ENCODE measurements at places on chromosomes 16 and 17.

GRCh38 chr16:12930881-12931280 lies 29.5 kb downstream of the SHISA9 start:
- DNase-seq, result no peak

GRCh38 chr17:56111706-56112485 lies 41.4 kb upstream of the ANKFN1 start:
- no peak for DNase-seq

DNA sequence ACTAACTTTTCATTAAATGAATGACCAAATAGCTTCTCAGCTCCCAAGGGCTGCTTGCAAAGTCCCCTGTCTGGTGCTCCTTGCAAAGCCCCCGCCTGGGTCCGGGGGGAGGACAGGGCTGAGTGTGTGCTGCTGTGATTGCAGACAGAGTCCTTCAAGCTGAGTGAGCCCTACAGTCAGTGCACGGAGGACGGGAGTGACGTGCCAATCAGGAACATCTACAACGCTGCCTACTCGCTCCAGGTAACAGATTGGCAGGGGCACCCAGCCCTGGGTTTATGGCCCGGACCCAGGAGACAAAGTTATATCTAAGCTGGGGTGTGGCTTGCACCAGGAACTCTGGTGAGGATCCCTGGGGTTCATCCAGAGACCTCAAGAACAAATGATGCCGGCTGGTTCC lies 27.1 kb downstream of the SCNN1G start:
- DNase-seq, result no peak

DNA sequence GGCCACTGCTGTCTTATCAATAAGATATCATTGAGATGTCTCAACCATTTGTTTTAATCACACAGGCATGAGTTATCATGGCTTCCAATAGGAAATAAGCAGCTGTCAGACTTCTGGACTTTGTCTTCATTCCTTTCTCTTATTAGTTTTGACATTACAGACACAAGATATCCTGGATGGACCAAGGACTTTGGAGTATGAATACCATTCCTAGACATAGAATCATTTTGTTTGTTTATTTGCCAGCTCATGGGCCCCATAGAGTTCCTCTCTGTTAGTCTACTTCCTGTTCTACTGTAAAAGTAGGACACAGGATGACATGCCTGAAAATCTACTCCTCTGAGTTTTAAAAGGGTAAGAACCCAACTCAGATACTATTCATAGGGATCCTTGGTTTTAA lies 77.7 kb upstream of the KCNJ16 start:
- DNase-seq, result no peak

- DNase-seq, result no peak
Observed at GRCh38 chr16:77849646-77850258, 61.4 kb downstream of the VAT1L start.

DNA sequence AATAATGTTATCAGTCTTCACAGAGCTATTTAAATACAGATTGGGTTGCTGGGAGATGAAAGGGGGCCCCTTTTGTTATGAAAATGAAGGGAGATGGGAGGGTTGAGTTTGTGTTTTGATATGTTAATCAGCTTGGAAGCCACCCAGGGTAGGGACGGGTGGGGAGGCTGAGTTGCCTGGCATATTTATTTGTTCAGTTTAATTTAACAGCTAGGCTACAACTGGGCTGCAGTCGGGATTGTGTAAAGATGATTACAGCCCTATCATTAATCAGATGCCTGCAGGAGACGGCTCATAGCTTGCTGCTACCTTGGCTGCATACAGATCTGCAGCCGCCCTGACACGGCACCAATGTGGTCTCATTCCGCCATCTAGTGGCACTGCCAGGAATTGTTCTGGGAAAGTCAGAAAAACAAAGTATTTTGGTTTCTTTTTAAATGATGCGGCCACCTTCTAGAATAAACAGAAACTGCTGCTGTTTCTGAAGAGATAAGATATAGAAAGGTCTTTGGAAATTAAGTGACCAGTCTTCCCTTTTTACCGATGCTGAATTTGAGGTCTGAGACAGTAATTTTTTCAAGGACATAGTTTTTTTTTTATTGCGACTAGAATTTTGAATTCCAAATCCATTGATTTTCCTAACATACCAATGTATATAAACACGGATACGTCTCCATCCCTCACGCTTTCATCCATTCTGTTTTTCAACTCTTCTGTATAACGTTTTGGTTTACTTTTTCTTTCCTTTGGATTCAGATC lies 458.0 kb upstream of the ASIC2 start:
- DNase-seq, result peak; percentile 81

DNA sequence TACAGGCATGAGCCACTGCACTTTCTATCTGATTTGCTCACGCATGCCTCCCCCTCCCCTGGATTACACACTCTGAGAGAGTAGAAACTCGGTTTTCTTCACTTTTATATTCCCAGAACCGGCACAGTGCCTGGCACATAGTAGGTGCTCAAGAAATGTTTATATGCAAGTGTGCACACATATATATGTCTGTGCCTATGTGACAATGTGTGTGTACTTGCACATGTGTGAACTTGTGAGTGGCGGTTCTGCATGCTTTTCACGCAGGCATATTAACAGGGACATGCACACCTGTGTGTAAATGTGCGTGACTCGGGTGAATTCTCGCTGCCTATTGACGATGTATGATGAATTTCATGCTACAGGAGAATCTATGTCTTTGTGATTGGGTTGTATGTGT lies 22.1 kb upstream of the IL21R start:
- DNase-seq, result no peak

- no peak for DNase-seq
Observed at GRCh38 chr16:31471241-31471874, 594 bp upstream of the TGFB1I1 start.

All from activated naive CD4-positive, alpha-beta T cell treated with anti-CD3 and anti-CD28 coated beads, Interleukin-2, amount 10 ng/mL, durations not matched to agents 7 days and 5 days (primary cell).